ENCODE measurements at places on chromosomes 12 and 14.

- no peak for DNase-seq
These were observed 132.4 kb downstream of the SRGAP1 start for GRCh38 chr12:63976902-63977395.

- DNase-seq: no peak
These were observed 414.3 kb downstream of the NAV3 start for GRCh38 chr12:78244916-78245507.

DNA sequence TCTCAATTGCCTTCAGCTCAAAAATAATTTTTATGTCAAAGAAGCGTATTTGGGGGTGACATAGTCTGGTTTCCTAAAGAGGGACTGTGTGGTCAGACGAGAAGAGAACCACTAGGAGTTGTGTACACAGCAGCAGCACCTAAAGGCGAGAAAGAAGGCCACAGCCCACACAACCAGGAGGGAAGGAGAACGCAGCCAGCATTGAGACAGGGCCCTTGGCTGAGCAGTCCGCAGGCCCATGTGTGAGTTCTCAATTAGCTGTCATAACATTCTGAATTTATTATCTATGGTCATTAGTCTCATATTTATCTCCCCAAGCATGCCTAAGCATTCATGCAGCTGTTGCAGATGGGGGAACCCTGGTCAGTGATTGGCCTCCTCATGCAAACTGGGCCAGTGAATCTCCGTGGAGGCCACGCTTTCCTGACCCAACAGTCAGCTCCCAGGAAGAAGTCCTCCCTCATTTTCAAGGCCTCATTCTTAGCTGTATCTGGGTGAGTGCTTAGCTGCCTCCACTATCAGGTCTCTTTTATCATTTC lies 81.2 kb upstream of the ATF7IP start:
- DNase-seq: no peak

DNA sequence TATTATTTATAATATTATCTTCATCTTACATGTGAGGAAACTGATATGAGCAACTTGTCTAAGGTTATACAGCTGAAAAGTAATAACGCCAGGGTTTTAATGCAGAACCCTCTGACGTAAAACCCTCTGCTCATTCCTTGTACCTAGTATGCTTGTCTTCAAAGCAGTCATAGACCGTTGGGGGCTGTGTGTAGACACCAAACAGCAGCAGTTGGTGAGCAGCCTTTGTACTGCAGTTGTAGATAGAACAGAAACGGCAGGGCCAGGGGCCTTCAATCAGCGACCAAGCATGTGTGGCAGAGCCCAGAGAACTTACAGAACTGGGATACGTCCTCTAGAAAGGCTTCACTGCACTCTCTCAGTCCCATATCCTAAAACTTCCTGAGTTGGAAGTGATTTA lies 28.1 kb downstream of the EVL start:
- DNase-seq: no peak

- no peak for DNase-seq
These were observed 39.5 kb upstream of the LRIG3 start for GRCh38 chr12:58959639-58960300.

DNA sequence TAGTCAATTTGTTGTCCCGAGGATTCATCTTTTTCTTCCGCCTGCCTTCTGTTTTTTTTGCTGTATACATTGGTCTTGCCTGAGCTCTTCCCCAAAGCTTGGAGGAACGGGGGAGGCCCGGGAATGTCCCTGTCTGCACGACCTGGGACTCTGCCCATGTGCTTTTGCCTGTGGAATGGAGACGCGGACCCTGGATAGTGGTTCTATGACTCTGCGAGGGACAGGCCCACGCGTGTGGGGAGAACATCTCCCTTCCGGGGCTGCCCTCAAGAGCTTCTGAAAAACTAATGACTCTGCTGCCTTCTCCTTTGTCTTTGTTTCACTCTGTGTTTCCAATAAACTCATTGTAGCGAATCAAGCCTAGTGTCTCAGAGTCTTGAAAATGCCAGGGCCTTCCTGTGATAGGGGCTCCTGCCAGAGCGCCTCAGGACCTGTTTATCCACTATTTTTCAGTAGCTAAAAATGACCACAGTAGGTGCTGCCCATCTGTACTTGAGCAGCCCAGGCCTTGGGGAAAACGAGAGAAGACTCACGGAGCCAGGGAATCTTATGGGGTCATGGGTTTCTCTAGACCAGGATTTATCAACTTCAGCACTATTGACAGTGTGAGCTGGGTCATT lies 12.3 kb downstream of the KRT83 start:
- no peak for DNase-seq

DNA sequence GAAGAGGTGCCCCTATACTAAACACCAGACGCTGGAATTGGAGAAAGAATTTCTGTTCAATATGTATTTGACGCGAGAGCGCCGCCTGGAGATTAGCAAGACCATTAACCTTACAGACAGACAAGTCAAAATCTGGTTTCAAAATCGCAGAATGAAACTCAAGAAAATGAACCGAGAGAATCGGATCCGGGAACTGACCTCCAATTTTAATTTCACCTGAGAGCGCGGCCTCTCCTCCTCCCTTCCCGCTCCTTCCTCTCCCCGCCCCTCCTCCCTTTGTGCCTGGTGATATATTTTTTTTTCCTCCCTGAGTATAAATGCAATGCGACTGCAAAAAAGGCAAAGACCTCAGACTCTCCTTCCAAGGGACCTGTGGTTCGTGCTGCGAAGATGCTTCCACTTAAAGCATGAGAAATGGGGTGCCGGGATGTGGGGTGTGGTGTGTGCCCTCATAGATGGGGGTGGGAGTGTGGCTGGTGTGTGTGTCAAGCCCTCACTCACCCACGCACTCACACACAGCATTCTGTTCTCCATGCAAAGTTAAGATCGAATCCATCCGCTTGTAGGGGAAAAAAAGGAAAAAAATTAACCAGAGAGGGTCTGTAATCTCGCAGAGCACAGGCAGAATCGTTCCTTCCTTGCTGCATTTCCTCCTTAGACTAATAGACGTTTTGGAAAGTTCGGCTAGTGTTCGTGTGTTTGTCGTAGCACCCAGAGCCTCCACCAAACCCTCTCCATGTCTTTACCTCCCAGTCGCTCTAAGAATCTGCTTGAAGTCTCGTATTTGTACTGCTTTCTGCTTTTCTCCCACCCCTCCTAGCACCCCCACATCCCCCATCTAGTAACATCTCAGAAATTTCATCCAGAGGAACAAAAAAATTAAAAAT lies 4.5 kb downstream of the HOXC10 start:
- DNase-seq: no peak

GRCh38 chr12:44885902-44886301 lies 9.8 kb upstream of the NELL2 start:
- no peak for DNase-seq

DNA sequence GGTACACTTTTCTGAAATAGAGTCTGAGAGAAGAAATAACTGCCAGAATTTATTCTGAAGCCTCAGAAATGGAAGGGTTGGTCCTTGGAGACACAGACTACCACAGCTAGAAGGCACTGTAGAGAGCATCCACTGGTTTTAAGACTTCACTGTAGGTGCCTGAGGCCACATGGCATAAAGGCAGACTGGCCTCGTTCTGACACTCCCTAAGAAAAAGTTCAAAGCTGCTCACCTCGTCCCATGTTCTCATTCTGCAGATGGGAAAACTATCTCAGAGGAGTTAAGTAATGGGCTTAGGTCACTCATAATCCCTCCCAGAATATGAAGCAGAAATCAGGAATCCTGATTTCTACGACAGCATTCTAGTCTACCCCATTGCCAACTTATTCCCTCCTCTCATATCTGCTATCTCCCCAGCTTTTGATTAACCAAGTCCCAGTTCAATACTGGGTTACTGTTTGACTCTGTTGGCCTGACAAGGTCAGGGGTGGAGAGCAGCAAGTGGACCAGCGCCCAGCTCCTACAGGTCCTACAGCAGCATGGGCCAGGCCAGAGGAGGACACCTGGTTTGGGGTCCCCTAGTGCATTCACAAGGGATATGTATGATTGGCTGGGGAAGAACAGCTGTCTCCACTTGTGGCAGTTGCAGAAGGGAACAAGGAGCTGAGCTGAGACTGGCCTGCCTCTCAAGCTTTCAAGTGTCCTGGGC lies 3.7 kb downstream of the ITGA5 start:
- no peak for DNase-seq

DNA sequence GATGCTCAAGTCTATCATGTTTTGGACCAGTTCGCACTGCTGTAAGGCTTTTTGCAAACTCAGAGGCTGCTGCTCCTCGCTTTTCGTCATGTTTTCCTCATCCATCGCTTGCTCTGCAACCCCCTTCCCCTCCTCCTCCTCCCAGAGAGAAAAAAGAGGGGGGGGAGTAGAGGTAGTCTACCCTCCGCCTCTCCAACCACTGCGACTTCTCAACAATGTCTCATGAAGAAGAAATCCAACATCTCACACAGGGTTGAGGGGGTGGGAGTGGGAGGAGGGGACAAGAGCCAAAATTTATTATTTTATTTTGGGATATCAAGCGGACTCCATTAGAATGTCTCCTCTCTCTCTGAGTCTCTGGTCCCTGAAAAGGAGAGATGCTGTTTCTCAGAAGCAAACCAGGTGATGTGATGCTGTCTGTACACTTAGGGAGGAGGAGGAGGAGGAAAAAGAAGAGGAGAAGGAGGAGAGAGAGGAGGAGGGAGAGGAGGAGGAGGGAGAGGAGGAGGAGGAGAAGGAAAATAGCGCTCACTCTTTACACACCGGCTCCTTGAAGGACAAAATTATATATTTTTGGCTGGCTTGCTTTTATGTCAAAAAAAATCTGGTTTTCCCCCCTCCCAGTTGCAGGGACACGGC lies 520 bp downstream of the KSR2 start:
- no peak for DNase-seq

- peak; percentile 81 for DNase-seq
These were observed 7.7 kb upstream of the AMN1 start for GRCh38 chr12:31736472-31736871.
